RPMI7951 (cell line): ENCODE measurements at places on chromosomes 6 and 20.
A peak's percentile ranks its signal among the peaks of the same experiment; 100 is the strongest.

DNA sequence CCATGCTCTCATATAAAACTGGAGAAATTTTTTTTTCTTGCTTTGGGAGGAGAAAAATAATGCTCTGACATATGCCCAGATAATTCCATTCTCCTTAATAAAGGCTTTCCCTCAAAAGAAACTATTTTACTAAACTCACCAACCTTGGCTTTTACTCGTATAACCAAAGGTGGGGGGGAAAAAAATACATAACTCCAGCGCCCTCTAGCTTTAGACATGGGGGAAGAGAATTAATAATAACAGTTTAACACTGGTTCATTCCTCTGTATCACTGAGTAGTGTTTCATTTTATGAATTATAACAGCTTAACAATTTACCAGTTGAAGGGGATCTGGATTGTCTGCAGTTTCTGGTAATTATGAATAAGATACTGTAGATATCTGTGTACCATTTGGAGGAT, 1226.1 kb downstream of the GRIK2 start:
- DNase-seq, result no peak

GRCh38 chr6:150752409-150752808, 113.1 kb upstream of the MTHFD1L start:
- no peak for DNase-seq

- peak; percentile 85 for DNase-seq
Observed at GRCh38 chr6:84103029-84103428, 69.5 kb downstream of the MRAP2 start.

DNA sequence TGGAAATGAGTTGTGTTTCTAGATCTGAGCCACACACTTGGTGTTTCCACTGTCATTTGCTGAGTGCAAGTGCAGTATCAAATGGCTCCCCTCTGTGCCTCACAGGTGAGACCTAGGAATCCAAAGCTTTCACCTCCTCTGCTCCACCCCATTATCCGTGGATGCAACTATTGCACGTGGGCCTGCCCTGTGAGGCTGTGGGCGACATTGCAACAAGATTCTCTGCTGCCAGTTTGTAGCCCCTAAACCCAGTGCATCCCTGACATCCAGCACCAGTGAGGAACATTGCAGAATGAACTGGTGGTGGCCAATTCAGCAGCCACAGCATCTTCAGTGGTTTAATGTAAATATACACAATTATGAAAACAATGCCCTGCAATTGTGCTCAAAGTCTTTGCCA, 115.0 kb upstream of the FOXA2 start:
- DNase-seq, result no peak

GRCh38 chr6:79173378-79173777, 61.1 kb downstream of the HMGN3 start:
- no peak for DNase-seq

- no peak for DNase-seq
Observed at GRCh38 chr6:50819466-50819903, 814 bp downstream of the TFAP2B start.
